HuH-7.5 (cell line): ENCODE measurements at places on chromosomes 3 and 15.

GRCh38 chr15:41689083-41689482 is 28.9 kb downstream of the MGA start:
- no peak for DNase-seq

DNA sequence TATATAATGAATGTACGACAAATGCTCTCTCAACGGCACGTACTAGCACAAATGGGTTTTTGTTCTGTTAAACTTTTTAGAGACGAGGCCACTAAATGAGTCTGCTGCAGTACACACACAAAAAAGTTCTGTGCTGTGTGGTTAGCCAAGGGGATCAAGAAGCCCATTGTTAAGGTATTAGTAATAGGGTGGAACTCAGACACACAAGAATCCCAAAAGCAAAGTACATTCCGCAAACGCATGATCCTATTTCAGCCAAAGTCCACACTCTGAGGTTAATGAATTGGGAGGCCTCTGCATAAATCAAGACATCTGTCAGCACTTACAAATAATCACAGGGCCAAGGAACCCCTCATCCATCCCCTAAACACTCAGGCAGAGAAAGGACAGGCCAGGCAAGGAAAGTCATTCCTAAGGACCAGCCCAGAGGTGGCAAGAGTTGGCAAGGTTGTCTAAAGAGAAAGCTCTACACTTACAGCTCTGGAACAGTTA is 12.1 kb downstream of the OSBPL10 start:
- DNase-seq, result peak; percentile 35

DNA sequence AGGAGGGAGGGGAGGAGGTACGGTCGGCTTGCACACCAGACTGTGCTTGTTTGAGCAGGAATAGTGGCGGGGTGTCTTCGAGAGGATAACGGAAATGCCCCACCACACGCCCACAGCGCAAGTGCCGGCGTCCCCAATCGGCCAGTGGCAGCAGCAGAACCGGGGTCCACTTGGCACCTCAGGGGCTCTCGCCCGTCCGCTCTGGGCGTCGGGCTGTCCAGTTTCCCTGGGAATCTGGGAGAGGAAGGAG is 53.7 kb downstream of the CCDC54 start:
- no peak for DNase-seq

GRCh38 chr3:181941250-181941649 is 229.5 kb downstream of the SOX2 start:
- no peak for DNase-seq

GRCh38 chr3:142642956-142643355 is 46.8 kb downstream of the PLS1 start:
- no peak for DNase-seq

DNA sequence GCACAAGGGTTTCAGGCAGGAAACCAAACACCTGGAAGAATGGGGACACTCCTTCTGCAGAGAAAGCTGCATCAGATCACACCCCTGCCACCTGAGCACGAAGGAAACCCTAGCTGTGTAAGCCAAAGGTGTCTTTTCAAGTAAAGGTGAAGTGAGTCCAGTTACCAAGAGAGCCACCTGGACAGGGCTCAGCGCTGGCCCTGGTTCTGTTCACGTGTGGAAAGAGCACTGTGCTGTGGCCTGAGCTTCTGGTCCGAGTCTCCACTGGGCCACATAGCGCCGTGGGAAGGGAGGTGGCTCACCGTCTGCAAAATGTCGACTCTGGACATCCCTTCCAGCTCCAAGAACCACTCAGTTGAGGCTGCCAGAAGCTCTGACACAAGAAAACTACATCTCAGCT is 151.1 kb downstream of the ADAMTS17 start:
- no peak for DNase-seq

DNA sequence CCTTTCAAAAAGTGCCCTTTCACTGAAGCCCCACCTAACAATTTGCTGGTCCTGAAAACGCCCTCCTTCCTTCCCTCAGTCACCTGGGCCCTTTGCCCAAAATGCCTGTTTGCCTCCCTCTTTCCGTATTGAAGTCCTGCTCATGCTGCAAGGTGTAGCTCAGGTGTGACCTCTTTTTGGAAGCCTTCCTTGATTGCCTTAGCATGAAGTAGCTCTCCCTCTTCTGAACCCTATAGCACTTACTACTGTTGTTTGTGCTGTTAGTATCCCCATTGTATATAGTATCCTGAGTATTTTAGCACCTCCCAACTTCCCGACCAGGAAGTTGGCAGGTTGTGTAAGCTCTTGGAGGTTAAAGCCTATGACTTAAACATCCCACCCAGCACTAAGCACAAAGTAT is 1.7 kb downstream of the PLS1 start:
- no peak for DNase-seq

DNA sequence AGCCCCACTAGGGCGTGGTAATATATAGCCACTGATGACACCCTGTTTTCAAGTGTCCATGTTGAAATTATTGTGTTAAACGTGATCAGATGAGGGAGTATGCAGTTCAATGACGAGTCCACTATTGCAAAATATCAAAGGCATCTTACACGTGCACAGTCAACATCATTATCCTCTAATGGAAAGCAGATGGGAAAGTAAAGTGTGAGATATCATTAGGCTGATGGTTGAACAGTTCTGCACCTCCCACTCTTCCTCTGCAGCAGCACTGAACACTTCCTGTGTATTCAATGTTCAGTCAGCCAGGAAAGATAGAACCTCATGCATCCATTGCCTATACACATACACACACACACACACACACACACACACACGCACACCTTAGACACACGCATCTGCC is 431.8 kb upstream of the CCDC54 start:
- DNase-seq, result no peak

DNA sequence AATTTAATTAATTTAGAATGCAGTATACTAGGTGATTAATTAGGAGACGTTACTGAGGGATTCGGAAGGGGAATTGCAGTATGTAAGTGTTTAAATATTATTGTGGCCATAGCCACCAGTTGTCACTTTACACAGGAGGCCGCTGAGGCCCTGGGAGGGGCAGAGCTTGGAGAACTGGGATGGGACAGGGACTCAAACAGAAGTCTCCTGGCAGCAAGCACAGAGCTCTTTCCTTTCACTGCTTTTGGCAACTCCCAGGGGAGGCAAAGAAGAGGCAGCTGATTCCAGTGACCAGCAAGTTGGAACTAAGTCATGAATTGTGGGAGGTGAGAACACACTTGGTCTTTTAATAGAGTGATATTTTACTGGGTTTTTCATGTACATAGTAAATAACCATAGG is 248.6 kb downstream of the RPLP1 start:
- no peak for DNase-seq

DNA sequence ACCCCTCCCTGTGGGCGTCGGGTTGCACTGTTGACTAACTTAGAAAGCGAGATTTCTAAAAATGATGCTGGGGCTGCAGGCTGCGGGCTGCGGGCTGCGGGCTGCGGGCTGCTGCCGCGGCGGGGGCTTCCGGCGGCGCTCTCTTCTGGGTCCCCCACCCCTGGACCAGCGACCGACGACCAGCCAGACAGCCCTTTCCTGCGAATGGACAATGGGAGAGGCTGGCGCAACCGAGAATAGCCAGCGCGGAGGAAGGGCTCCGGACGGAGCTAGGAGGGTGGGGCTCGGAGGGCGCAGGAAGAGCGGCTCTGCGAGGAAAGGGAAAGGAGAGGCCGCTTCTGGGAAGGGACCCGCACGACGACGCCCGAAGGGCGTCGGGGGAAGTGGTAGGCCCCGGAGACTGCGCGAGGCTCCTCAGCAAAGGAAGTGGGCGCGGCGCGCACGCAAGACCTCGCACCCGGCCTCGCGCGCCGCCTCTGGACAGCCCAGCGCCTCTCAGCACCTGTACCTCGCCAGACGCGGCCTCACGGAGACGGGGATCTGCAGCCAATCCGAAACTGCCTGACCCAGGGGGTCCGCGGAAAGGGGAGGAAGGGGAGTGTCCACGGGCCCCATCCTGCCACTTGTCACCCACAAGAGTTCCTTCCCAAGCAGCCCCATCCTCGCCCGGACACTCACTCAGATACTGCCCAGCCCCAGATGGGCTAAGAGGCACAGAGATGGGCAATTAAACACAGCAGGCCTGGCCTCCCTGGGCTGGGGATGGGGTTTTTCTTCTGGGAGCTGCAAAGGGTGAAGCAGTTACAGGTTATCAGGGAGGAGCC is 70.7 kb downstream of the SLC12A8 start:
- no peak for DNase-seq

- DNase-seq, result no peak
Measured at GRCh38 chr3:56064684-56065083, 403.6 kb downstream of the ERC2 start.

- DNase-seq, result no peak
Measured at GRCh38 chr3:3170998-3171397, 8.5 kb downstream of the CRBN start.
